ENCODE measurements at places on chromosomes 7 and 10. TPM values are rescaled to one million over a fixed set of nuclear protein-coding genes. Genes with fewer than 3 reads are reported as not detected.

- H3K4me3 ChIP-seq: no peak overlapping the region
- no peaks in the 10 kb centered on the region for H3K4me1 ChIP-seq
- H3K36me3 ChIP-seq: peaks cover 34% of the 10 kb centered on the region
- DNase-seq: no peak
These were observed 21.4 kb upstream of the HELLS start for GRCh38 chr10:94524146-94524545.

DNA sequence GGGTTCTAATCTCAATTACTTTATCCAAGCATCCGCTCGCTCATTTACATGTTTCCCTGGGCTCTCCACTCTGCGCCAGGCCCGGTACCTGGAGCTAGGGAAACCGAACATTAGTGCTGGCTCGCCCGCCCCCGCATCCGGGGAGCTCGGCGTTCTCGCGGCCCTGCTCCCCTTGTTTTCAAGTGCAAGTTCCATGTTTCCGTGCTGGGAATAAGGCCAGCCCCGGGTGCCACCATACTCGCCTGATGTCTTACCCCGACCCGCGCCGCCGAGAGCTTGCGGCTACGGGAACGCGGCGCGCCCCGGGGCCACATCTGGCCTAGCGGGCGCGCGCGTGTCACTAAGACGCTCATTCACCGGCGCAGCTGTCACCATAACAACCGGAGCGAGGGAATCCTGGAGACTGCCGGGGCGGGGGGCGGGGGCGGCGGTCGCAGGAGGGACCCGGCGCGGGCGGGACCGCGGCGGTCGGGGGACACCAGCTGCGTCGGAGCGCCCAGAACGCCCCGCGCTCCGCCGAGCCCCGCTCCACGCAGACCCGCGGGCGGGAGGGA is at the start of gene NEURL1:
NEURL1 (plus strand) TSS at position 344 of the 554 bp plus-strand sequence. CDS start 683 bp downstream, outside the sequence.
- peaks cover 34% of the 10 kb centered on the region for H3K27me3 ChIP-seq
- H3K4me1 ChIP-seq: peaks cover 26% of the 10 kb centered on the region
- peak within 1 kb of the TSS; percentile 62 for H3K4me3 ChIP-seq
- DNase-seq: peak; percentile 84
- peak within 1 kb of the TSS; percentile 29 for H3K27ac ChIP-seq

DNA sequence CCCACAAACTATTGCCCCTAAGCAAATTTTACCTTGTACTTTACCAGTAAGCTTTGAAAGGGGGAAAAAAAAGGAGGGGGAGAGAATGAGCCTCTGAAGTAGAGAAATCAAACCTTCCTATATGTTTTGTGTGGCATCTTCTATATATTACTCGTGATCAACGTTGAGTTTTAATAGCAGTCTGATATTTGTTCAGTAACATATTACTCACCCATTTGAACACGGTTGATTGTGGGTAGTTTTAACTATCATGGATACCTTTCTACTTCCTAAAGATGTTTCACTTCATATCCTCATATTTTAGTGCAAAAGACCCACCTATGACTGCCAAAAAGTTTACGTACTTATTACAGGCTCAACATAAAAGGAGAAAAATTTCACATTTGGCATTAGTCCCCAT is 54.5 kb downstream of the CCDC6 start:
- H3K27ac ChIP-seq: no peak overlapping the region
- DNase-seq: no peak
- H3K4me3 ChIP-seq: no peak overlapping the region
- H3K4me1 ChIP-seq: no peaks in the 10 kb centered on the region
- H3K36me3 ChIP-seq: peaks cover 9% of the 10 kb centered on the region

DNA sequence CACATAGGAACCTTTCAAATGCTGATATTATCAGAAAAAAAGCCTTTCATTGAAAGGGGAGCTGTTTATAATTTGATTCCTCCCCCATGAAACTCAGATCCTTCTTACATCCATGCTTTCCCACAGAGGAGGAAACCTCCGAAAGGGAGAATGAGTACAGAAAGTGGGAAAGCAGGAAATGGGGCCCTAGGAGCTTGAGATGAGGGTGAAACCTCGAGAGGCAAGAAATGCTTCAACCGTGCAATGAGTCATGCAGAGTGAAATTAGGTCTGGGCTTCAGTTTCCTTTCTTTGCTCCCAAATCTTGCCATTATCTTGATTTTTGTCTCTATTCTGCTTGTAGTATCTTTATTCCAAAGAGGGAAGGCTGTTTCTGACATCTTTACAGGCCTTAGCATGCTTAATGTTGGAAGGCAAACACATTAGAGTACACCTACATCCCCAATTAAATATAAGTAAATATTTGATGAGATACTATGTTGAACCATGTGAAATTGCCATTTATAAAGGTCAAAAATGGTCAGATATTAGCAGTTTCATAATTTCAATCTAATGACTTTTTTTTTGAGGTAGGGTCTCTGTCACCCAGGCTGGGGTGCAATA is 79.1 kb downstream of the NAMPT start:
- no peaks in the 10 kb centered on the region for H3K4me1 ChIP-seq
- H3K36me3 ChIP-seq: no peaks in the 10 kb centered on the region
- no peaks in the 10 kb centered on the region for H3K27me3 ChIP-seq
- no peak for DNase-seq

- no peaks in the 10 kb centered on the region for H3K4me1 ChIP-seq
- H3K27me3 ChIP-seq: no peaks in the 10 kb centered on the region
- no peak for DNase-seq
- no peak overlapping the region for H3K27ac ChIP-seq
- H3K4me3 ChIP-seq: no peak overlapping the region
- no peaks in the 10 kb centered on the region for H3K36me3 ChIP-seq
These were observed 111.3 kb downstream of the ITGB8 start for GRCh38 chr7:20441991-20442441.

- H3K27ac ChIP-seq: no peak overlapping the region
- no peaks in the 10 kb centered on the region for H3K4me1 ChIP-seq
- no peaks in the 10 kb centered on the region for H3K36me3 ChIP-seq
- no peak overlapping the region for H3K4me3 ChIP-seq
- DNase-seq: no peak
These were observed 593.3 kb downstream of the PTPRN2 start for GRCh38 chr7:157994319-157994718.

DNA sequence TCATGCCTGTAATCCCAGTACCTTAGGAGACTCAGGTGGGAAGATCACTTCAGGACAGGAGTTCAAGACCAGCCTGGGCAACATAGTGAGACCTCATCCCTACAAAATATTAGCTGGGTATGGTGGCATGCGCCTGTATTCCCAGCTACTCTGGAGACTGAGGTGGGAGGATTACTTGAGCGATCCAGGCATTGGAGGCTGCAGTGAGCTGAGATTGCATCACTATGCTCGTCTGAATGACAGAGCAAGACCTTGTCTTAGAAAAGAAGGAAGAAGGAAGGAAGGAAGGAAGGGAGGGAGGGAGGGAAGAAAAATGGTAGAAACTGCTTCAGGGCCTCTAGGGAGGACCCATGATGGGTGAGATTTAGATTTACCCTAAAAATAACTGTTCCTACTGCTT is 112.3 kb downstream of the SPDYE5 start:
- H3K27ac ChIP-seq: no peak overlapping the region
- no peaks in the 10 kb centered on the region for H3K27me3 ChIP-seq
- DNase-seq: no peak
- no peaks in the 10 kb centered on the region for H3K36me3 ChIP-seq
- no peaks in the 10 kb centered on the region for H3K4me1 ChIP-seq

DNA sequence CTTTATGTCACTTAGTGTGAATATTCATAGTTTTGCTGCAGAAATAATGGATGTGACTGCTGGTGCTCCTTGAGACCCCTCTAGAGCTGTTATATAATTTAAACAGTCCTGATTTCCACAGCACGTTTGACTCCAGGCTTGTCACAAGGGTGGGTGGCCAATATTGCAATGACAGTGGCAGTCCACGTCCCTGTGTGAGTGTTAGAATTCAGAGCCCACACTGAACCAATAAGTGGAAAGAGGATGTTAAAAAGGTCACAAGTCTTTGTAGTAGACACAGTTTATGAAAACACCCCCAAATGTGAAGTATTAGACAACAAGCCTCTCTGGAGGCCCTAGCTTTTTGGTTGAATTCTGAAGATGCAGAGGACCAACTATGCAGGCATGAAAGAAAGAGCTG is 2.0 kb downstream of the PPP1R17 start:
- no peaks in the 10 kb centered on the region for H3K4me1 ChIP-seq
- no peak overlapping the region for H3K27ac ChIP-seq

DNA sequence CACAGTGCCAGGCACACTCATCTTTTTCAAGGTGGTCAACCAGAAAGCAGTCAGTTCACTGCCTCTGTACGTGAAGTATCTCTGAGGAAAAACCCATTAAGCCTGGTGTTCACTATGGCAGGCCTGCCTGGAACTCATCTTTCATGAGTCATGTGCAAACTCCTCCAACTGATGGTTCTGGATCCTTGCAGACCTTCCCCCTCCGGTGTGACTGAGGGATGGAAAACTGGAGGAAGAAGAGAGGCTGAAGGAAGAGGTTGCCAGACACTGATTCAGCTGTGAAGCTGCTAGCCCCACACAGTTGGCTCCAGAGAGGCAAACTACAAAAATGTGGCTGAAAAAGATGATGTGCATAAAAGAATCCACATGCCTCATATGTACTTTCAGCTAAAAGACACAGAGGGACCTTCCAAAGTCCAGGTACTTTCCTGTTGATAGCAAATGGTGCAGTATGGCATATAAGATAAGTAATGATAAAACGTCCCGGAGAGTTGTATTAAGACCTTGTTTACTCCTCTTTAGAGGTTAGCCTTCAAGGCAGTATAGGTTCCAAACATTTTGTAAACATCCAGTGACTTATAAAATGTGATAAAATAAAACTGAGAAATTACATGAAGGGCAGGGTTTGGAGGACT is 2.7 kb downstream of the CYP3A5 start:
- no peaks in the 10 kb centered on the region for H3K27me3 ChIP-seq
- peak overlapping the region; percentile 45 for H3K4me3 ChIP-seq
- H3K27ac ChIP-seq: peak overlapping the region; percentile 78
- H3K36me3 ChIP-seq: no peaks in the 10 kb centered on the region
- no peak for DNase-seq

GRCh38 chr7:80208700-80209099 is 74.1 kb downstream of the GNAI1 start:
- no peaks in the 10 kb centered on the region for H3K36me3 ChIP-seq
- H3K27ac ChIP-seq: no peak overlapping the region
- peaks cover 7% of the 10 kb centered on the region for H3K4me1 ChIP-seq
- DNase-seq: no peak
- no peak overlapping the region for H3K4me3 ChIP-seq

DNA sequence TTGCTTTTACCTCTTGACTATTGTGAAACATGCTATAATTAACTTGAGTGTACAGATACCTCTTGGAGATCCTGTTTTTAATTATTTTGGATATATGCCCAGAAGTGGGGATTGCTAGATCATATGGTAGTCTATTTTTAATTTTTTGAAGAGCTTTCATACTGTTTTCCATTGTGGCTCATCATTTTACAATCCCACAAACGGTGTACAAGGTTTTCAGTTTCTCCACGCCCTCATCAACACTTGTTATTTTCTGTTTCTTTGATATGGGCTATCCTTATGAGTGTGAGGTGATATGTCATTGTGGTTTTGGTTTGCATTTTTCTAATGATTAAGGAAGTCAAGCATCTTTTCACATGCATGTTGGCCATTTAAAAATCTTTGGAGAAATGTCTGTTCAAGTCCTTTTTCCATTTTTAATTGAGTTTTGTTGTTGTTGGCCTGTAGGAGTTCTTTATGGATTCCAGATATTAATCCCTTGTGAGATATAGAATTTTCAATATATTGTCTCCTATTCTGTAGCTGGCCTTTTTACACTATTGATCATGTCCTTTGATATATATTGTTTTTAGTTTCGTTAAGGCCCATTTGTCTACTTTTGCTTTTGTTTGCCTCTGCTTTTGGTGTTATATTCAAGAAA is 7.5 kb downstream of the AGK start:
- H3K4me3 ChIP-seq: no peak overlapping the region
- H3K27me3 ChIP-seq: no peaks in the 10 kb centered on the region
- no peak for DNase-seq
- no peak overlapping the region for H3K27ac ChIP-seq
- peaks cover 4% of the 10 kb centered on the region for H3K36me3 ChIP-seq

DNA sequence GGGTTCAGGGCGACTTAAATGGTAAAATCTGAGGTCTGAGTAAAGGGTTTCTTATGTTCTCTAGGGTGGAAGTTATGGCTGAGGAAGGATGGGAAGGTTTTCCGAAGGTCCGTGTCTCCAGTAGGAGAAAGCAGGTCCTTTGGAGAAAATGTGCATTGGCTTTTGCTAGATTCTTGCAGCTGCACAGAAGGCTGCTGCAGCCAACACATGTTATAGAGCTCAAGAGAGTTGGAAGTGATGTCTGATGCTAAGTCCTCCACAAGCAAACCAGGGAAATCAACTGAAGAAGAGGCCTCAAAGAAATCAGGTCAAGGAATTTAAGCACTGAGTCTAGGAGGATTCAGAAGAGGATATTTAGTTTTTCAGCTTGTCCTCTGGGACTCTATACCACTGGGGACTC is 404.6 kb downstream of the LRMDA start:
- no peak overlapping the region for H3K4me3 ChIP-seq
- no peak for DNase-seq
- H3K27me3 ChIP-seq: no peaks in the 10 kb centered on the region
- no peak overlapping the region for H3K27ac ChIP-seq

DNA sequence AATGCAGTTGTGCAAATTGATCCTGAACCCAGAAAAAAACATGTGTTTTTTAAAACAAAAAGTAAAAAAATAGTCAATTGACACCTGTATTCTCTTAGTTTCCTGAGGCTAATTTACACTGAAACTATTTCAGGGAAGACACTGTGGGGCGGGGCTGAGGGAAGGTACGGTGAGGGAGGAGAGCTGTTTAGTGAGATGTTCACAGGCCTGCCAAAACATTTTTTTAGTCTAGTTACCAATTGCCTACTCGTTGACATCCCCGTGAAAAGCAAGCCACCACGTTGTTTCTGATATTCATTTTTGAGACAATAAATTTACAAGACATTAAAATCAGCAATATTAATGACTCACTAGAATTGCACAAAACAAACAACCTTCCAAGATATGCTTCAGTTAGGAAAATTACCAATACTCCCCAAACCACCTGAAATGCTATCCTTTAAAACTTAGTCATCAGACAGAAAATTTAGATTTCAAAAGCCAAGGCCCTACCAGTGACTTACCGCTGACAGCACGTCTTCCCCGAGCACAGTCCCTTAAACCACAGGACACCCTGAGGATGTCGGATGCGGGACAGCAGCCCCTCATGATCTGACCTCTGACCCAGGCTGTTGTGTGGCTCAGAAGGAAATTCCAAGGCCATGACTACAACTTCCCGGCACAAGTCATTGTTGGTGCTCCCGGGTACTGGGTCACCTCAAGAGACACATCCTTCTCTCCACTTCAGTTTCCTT is 279.2 kb downstream of the PRPF18 start:
- no peaks in the 10 kb centered on the region for H3K36me3 ChIP-seq
- DNase-seq: no peak
- H3K27ac ChIP-seq: no peak overlapping the region
- no peak overlapping the region for H3K4me3 ChIP-seq
- H3K4me1 ChIP-seq: peaks cover 10% of the 10 kb centered on the region

The SPACDR gene
- 2.3 TPM for total RNA-seq

The MLLT10 gene
- 25.5 TPM for total RNA-seq

The SPDYE11 gene
- total RNA-seq: 0.37 TPM

The CHRM2 gene
- 17.5 TPM for total RNA-seq

The LLCFC1 gene
- total RNA-seq: not detected

The DDX56 gene
- total RNA-seq: 47.4 TPM

The PAX2 gene
- not detected for total RNA-seq

The FGL2 gene
- 31.7 TPM for total RNA-seq
